ENCODE measurements at places on chromosomes 2 and 18. TPM values are rescaled to one million over a fixed set of nuclear protein-coding genes. Genes with fewer than 3 reads are reported as not detected.

DNA sequence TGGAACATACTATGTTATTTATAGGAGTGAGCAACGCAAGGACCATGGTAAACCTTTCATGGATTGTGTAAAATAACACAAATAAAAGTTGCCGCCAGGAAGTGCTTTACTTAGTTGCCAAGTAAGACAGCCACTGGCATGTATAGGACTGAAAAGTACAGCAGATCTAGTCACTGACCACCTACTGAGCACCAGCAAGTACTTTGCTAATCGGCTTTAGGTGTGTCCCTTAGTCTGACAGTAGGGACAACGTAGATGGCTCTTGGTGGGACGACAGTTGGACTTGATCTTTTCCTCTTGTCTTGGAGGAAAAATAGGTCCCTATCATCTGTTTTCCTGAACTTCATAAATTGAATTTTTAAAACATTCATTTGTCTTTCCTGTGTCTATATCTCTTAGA lies 13.6 kb upstream of the CXXC1 start:
- no peak for DNase-seq

- DNase-seq = no peak
These were observed 98.1 kb downstream of the WDSUB1 start for GRCh38 chr2:159188449-159188848.

DNA sequence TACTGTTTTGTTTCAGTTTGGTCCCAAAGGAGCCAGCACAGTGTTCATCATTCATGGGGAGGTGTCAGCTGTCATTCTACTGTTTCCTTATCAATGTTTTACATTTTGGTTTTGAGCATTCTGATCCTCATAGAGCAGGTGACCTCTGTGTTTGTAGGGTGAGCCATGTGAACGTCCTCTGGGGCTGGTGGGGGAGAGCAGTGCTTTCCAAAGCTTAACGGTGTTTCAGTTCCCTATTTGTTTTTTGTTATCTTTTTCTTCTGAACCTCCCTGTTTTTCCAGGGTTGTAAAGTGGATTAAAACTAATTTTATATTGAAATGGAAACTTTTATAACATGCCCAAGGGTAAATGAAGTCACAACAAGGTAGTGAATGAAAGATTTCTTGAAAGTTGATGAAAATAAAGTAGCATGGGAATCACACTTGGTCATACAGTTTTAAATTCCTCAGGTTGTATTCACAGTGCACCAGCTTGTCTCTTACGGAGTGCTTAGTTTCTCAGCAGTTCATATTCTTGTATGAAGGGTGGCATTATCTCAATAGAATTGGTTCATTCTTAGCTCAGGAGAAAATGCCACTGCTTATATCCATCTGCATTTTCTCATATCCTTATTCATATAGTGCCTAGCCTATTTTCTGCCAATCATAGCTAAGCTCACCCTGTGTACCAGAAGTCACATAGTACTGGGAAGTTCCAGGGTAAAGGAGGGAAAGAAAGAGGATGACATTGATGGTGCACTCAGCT lies 54.5 kb downstream of the MAP4K4 start:
- DNase-seq = no peak

GRCh38 chr18:25503567-25504081 lies 151.7 kb upstream of the ZNF521 start:
- DNase-seq = no peak

GRCh38 chr2:192011196-192011595 lies 164.3 kb upstream of the CAVIN2 start:
- no peak for DNase-seq

DNA sequence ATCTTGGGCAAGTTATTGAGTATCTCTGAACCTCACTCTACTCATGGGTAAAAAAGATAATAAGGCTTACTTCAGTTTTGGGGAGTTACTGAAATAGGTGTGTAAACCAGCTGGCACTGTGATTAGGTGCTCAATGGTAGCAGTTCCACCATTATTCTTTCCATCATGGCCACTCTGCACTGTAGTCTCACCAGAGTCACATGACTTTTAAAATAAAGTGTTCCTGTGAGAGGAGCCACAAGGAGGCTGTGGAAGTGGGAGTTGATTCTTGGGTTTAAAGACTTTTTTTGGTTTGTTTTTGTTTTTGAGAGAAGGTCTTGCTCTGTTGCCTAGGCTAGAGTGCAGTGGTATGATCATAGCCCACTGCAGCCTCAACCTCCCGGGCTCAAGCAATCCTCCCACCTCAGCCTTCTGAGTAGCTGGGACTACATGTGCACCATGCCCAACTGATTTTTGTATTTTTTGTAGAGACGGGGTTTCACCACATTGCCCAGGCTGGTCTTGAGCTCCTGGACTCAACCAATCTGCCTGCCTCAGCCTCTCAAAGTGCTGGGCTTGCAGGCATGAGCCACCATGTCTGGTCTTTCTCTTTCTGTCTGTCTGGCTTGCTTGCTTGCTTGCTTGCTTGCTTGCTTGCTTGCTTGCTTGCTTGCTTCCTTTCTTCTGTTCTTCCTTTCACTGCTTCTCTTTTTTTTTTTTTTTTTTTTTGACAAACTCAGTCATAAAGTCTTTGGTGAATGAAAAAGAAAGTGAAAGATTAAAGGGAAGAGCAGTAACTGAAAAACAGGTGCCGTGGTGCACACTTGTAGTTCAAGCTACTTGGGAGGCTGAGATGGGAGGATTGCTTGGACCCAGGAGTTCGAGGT lies 21.2 kb upstream of the ACVR1 start:
- no peak for DNase-seq

DNA sequence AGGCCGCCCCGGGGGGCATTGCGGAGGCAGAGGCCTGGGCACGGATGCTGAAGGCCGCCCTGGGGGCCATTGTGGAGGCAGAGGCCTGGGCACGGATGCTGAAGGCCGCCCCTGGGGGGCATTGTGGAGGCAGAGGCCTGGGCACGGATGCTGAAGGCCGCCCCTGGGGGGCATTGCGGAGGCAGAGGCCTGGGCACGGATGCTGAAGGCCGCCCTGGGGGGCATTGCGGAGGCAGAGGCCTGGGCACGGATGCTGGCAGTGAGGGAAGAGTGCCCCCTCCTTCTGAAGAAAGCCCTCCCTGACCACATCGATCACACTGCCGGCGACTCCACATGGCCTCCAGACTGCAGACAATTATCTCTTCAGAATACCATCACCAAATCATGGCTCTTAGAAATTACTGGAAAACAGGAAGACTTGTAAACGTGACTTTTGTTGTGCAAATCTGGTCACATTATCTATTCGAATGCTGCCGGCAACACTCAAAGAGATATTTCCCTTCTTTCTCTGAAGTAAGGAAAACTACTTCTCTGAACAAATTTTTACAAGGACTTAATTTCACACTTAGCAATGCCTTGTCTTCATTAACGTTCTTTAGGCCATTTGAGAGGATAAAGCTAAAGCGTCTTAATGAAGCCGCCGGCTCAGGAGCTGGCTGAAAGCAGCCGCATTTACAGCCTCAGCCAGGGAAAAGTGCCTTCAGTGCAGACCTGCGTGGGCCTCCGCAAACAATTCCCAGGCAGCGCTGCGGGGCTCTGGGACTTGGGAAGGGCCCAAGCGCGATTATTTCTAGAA lies 18.1 kb upstream of the SNTG2 start:
- no peak for DNase-seq

- DNase-seq = no peak
These were observed 27.6 kb downstream of the ST3GAL5 start for GRCh38 chr2:85861180-85861579.

DNA sequence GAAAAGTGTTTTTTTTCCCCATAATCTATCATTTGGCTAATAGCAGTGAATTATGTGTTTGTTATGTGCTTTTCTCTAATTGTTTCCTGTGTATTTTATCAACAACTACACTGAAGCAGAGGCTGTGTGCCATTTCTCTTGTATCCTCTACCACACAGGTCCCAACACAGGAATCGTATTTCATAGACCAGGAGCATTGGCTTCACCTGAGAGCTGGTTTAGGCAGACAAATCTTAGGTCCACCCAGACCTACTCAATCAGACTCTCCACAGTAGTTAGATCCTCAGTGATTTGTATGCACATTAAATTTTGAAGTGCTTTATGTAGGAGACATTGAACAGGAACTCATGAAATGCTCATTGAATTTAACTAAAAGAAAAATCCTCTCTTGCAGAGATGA lies 109.2 kb downstream of the FSHR start:
- no peak for DNase-seq

DNA sequence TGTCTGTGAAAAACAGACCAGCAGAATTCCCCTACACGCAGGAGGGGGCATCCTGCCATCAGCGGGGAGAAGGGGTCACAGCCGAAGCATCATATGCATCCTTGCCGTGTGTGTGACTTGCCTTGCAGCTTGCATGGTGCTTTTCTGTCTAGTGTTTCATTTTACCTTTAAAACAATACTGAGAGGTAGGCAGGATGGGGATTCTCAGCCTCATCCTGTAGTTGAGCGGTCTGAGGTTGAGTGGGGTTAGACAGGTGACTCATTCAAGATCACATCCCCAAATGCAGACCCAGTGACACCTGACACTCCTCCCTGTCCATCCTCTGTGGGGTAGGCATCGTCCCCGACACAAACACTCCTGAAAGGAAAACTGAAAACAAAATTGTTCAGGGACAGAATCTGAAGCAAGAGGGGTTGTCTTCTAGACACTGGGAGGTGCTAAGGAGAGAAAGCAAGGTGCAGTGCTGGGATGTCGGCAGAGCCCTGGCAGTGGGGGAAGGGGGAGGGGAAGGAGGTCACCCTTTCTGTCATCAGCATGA lies 7.9 kb downstream of the ARL4C start:
- DNase-seq = no peak

DNA sequence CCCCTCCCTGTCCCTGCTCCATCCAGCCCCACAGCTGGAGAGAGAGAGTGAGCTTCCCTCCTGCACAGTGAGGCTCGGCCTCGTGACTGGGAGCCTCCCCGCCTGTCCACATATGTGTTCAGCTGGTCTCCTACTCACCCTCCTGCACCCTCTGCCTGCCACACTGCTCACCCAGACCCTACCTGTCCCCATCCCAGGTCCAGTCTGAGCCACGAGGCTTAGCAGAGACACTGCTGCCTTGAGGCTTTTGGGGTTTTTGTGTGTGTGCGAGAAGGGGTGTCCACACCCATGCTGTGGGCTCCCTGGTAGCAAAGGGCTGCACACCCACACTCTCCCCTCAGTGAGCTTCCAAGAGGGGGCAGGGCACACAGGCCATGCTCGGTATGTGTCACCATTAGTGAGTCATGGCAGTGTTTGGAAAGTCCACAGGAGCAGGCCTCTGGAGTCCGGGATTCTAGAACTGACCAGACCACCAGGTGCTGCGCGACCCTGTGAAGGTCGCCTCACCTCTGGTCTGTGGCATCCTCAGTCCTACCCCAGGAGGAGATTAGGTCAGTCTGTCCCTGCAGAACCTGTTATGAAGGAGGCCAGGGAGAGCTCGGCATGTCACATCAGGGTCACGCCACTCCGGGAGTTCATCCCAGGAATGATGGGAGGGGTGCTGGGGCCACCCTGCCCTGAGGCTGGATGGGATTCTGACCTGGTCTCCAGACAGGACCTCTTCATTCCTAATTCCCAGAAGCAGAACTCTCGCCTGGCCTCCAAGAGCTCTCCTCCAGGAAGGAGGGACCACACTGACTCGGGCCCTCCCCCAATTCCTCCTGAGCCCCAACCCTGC lies 39.9 kb upstream of the SMAD7 start:
- DNase-seq = no peak

GRCh38 chr2:219099329-219099728 lies 38.6 kb upstream of the IHH start:
- no peak for DNase-seq

DNA sequence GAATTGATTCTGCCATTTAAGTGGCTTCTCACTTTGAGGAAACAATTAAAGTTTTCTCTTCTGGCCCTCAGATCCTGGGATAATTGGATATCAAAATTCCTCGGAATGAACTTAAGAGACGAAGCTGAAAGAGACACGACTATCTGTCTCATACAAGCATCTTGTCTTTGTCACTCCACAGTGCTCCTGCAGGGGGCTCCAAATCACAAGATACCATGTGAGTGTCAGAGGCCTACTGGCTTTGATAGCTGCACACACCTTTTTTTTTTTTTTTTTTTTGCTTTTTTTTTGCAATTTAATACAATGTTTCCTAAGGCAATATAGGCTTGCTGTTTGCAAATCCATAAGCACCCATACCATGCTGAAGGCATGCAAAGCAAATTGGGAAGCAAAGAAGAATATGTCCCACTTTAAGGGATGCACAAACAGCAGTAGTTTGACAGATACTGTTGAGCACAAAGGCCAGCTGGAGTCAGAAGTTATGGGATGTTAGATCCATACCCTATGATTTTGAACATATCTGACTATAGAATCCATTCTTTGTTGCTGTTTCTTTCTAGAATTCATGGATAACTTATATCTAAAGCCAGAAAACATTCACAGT lies 109.0 kb upstream of the CBLN2 start:
- no peak for DNase-seq

DNA sequence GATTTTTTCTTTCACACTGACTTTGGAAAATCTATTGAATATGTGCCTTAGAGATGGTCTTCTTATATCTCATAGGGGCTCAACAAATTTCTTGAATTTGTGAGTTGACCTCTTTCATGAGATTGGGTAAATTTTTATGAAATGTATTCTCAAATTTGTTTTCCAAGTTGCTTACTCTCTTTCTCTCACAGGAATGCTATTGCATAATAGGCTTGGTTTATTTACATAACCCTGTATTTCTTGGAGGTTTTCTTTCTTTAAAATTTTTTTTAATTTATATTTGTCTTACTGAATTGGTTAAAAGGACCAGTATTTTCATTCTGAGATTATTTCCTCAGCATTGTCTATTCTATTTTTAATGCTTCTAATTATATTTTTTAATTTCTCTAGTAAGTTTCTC lies 917.1 kb downstream of the DPP10 start:
- no peak for DNase-seq

DNA sequence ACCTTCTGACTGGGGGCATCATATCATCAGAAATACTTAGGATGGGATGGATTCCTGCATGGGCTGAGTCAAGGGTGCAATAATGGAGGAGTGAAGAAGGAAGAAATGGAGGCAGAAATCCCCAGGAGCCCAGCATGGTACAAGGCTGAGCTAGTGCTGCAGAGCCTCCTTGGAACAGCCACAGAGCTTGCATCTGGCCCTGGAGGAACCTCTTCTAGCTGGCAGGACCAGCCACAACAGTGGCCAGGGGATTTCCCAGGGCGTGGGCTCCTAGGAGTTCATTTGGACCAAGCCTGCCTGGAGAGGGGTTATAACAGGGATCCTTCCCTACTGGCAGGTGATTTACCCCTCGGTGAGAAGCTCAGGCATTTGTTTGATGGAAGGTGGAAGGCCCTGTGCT lies 4.7 kb upstream of the IL37 start:
- DNase-seq = no peak

DNA sequence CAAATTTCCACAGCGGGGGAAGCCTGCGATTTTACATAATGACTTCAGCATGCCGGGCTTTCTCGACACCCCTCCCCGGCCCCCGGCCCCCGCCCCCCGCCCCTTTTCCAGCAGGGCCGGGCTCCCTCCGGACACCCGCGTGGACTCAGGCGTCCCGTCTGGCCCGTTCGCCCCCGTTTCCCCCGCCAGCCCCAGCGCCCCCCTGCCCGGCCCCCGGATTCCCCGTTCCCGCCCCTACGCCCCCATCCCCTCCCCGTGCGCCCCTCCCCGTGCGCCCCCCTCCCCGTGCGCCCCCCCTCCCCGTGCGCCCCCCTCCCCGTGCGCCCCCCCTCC lies 456 bp upstream of the NFATC1 start:
- DNase-seq = no peak

PAIP2B gene
- 11.2 TPM for total RNA-seq

SPOPL gene
- total RNA-seq = 46.5 TPM

LBX2 gene
- 1.7 TPM for total RNA-seq

RFTN2 gene
- 6.4 TPM for total RNA-seq

OXER1 gene
- total RNA-seq = 0.63 TPM

PUM2 gene
- 93.7 TPM for total RNA-seq

SPDYA gene
- 1.2 TPM for total RNA-seq

SEPTIN10 gene
- 151 TPM for total RNA-seq
